ENCODE measurements at places on chromosomes 1 and 21. TPM values are rescaled to one million over a fixed set of nuclear protein-coding genes. Genes with fewer than 3 reads are reported as not detected.

Gene ACKR1
- total RNA-seq, result 23.3 TPM

Gene SPRTN
- 10.6 TPM for total RNA-seq

Gene TSPEAR
- total RNA-seq, result 0.06 TPM

Gene C1orf174
- 26.4 TPM for total RNA-seq

Gene ZNF683
- 2.9 TPM for total RNA-seq

Gene CD1D
- 7.2 TPM for total RNA-seq

Gene SLC44A5
- 0.43 TPM for total RNA-seq

Gene KCNK1
- 24.5 TPM for total RNA-seq

Gene LRRC38
- not detected for total RNA-seq

Gene TNFAIP8L2
- 4.6 TPM for total RNA-seq

Gene CFHR3
- 0.49 TPM for total RNA-seq
